ENCODE measurements at places on chromosomes 5 and 9.

DNA sequence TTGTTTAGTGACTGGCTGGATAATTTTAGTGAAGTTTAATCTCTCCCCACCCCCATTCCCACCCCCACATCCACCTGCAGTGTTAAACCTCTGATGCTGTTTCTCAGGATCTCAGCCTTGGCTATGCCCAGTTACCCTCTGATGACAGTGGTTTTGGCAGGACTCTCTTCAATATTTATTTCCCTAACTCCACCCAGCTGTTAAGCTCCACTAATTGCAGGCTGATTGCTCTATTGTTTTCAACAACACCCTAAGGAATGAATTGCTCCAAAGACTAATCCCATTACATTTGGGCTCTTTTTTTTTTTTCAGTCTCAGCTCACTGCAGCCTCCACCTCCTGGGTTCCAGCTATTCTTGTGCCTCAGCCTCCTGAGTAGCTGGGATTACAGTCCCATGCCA, 46.3 kb downstream of the PHAX start:
- no peak for DNase-seq

- DNase-seq, result no peak
These were observed 425.6 kb upstream of the MEF2C start for GRCh38 chr5:89308606-89309040.

DNA sequence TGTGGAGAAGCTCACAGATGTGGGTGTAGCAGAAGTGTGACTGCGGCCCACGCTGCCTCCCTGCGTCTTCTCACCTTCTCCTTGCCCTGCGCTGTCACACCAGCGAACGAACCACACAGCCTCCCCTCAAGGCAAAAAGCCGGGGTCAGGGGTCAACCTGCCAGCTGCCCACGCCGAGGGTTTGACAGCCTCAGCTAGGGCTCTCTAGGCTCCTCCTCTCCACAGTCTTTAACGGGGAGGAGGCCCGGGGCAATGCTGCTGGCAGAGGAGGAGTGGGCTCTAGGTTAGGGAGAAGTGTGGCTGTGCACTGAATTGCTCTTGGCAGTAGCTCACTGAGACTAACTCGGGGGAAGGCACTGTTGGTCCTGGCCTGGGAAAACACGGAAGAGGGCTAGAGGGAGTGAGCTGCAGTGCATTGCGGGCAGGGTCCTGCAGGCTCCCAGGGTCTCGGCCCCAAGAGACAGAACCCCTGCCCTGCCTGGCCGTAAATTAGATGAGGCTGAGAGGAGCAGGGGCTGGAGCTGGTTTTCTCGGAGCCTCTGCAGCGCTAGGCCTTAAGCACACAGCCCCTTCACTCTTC, 4.2 kb upstream of the TRIM52 start:
- DNase-seq, result no peak

DNA sequence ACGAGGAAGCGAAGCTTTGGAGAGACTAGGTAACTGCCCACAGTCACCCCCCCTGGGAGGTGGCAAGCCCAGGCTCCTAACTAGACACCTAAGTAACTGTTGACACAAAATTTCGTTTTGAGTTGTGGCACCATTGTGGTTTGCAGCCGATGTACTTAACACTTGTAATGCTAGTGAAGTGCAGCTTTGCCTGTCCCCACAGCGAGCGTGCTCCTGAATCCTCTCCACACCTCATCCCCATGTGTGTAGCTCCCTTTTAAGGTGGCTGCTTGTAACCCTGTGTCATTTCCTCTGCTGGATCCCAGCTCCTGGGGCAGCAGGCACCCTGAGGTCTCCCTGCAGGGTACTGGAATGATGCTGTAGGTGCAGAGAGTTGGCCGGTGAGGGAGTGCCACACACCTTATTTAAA, 114.9 kb downstream of the TRIO start:
- no peak for DNase-seq

DNA sequence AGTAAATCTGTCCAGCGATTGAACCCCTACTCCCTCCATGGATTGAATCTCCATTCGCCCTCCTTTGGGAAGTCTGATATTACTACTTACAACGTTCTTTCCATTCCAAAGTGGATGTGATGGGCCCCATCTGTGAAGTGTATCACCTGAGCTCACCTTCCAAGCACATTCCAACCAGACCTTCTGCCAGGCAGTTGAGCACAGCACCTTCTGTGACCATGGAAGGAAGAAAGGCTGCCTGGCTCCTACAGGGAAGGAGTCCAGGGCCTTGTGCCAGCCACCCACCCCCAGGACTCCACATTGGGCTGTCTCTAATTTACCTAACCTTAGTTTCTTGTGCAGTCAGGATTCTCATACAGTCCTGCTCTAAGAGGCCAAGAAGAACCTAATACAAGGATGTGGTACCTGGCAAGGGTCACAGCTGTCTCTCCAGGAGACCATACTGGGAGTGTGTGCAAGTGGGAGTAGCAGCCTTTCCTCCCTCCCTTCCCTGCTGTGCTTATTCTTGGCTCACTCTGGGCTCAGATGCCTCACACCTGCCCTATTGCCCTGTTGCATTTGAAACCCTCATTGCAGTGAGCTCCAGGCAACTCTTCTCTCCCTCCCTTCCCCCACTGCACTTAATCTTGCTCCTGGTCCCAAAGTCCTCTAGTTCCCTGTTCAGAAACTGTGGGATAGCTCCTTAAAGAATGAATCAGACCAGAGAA, 116.1 kb downstream of the NRG2 start:
- no peak for DNase-seq

DNA sequence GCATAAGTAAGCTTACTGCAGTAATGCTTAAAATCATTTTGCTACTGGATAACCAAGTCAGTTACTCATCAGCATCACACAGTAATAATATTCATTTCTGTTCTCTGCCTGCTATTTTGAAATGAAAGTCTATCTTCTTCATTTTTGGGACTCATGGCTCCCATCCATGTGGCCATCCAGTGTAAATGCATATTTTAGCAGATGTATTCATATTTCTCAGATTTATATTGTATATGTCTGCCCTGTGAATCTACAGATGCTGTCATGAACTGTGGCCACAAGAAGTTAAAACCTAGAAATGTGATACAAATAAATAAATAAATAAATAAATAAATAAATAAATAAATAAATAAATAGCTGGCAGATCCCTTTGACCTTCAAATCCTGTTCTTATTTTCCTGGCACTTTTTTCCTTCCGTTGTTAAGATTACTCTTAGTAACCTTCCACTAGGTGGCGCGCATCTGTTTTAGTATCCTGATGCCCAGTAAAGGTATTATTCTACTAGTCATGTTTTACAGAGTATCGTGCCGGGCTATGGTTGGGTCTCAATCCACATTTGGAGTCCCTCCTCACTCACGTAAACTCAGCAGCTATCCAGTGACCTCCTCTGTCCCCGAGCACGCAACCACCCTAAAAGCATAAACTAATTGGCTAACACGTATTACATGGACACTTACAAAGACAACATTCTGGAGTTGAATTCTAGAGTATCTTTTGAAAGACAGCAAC, 79.2 kb upstream of the IL7R start:
- DNase-seq, result peak; percentile 86

- no peak for DNase-seq
These were observed 82.7 kb downstream of the EGFLAM start for GRCh38 chr5:38341056-38341455.

DNA sequence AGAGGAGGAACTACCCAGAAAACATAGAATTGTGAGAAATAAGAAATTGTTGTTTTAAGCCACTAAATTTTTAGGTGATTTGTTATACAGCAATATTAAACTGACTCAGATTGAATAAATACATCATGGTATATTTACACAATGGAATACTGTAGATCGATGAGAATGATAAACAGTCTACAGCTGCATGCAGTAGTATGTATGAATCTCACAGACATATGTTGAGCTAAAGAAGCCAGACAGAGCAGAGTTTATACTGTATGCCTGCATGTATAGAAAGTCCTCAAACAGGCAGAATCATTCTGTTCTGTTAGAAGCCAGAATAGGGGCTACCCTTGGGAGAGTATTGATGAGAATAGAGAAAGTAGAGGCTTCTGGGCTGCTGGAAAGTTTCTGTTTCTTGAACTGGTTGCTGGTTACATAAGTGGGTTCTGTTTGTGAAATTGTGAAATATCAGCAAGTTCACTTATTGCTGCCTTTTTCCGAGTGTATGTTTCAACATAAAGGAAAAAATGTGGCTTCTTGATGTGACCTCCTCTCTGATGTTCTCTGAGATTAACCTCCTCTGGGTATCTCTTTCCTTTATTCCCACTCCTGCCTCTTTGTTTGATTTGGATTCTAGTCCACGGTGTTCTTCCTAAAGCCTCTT, 9.6 kb downstream of the KIAA1958 start:
- DNase-seq, result no peak

- no peak for DNase-seq
These were observed 28.0 kb downstream of the NLN start for GRCh38 chr5:65749956-65750355.

- DNase-seq, result no peak
These were observed 289.1 kb upstream of the KLF4 start for GRCh38 chr9:107778661-107779060.

DNA sequence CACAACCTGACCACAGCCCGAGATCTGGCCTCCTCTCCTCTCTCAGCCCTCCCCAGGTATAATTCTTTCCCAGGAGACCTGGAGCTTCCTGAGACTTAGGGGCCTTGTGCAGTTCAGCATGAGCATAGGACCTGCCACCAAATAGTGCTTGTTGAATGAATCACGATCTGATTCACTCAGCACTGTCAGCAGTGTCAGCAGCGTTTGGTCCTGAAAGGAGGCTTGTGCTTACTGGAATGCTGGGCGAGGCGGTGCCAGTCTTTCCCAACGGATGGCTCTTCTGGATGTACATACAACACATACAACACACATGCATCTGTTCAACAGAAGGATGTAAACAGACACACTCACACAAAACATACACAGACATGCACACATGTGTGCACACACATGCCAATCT, 173.3 kb downstream of the COL23A1 start:
- no peak for DNase-seq

DNA sequence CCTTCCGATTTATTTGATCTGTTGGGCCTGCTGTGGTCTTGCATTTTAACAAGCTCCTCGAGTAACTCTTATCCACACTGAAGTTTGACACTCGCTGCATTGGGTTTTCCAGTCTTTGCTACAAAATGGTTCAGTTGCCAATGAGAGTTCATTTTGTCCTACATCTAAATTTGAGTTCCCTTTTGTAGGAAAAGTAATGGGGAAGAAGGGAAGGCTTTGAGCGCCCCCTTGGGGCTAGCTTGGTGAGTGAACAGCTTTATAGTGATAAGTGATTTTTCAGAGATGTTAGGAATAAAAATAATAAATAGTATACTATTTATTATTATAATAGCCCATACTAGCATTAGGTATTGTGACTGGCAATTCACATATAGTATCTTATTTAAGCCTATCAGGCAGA, 89.9 kb upstream of the GNAQ start:
- DNase-seq, result peak; percentile 79

DNA sequence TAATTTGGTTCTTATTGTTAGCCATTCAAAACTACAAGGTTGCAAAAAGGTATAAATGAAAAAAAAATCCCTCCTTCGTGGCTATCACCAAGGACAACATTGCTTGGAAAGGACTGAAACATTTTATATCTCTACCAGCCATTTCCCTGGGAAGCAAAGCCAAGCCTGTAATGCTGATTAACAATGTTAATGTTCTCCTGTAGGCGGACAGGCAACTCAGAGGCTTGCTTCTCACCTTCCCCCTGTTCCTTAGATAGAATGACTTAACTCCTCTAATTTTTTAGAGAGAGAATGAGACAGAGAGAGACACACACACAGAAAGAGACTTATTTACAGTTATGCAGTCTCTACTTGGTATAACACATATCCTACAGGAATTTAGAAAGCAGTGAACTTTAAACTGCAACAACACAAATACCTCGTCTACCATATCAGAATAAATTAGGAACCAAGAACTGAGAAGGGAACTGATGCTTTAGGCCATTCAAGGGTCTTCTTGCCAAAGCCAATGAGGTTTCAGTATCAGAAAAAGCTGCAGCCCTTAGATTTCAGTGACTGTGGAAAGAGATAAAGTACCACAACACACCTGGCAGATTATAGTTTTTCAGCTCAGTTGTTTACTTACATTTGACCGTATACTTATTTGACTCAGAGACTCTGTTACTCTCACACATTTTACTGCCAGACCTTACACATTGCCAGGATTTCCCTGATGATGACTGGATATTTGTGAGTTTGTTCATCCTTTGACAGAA, 20.9 kb upstream of the MAN2A1 start:
- DNase-seq, result no peak

- no peak for DNase-seq
These were observed 280.3 kb upstream of the CDH9 start for GRCh38 chr5:27318701-27319100.

DNA sequence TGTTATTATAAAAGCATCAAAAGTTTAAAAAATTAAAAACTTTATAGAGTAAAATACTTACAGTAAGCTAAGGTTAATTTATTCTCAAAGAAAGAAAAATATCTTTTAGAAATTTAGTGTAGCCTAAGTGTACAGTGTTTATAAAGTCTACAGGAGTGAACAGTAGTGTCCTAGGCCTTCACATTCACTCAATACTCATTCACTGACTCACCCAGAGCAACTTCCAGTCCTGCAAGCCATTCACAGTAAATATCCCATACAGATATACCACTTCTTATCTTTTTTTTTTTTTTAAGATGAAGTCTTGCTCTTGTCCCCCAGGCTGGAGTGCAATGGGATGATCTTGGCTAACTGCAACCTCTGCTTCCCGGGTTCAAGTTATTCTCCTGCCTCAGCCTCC, 73.1 kb upstream of the FST start:
- no peak for DNase-seq

DNA sequence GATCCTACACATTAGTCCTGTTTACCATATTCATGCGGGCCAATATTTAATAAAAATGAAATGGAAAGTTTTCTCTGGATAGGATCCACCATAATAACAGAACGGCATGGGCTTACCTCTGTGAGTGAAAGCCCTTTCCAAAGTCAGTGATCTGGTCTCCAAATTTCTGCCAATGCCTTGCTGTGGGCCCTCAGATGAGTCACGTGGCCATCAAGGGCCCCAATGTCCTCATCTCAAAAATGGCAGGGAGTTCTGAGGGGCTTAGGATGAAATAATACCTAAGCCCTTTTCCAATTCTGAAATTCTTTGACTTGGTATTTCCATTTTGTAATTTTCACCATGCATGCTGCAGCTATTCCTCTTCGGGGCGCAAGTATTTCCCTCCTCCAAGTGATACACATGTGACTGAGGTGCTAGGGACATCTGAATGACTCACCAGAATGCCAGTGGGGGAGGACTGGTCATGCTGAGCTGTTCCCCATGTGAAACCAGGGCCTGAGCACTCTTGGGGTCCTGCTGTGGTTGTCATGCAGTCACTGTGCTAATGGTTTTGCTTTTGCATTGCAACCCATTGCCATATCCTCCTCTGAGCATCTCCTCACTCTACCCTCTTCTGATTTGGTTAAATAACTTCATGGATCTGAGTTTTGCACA, 35.0 kb downstream of the ITK start:
- no peak for DNase-seq

- no peak for DNase-seq
These were observed 61.4 kb upstream of the EPB41L4A start for GRCh38 chr5:112480501-112480900.

- DNase-seq, result no peak
These were observed 132.8 kb upstream of the RAI14 start for GRCh38 chr5:34523387-34523726.
